H4 (cell line): ENCODE measurements at places on chromosomes 5 and 9.

GRCh38 chr5:56110646-56111403 lies 116.1 kb upstream of the IL6ST start:
- DNase-seq, result no peak

DNA sequence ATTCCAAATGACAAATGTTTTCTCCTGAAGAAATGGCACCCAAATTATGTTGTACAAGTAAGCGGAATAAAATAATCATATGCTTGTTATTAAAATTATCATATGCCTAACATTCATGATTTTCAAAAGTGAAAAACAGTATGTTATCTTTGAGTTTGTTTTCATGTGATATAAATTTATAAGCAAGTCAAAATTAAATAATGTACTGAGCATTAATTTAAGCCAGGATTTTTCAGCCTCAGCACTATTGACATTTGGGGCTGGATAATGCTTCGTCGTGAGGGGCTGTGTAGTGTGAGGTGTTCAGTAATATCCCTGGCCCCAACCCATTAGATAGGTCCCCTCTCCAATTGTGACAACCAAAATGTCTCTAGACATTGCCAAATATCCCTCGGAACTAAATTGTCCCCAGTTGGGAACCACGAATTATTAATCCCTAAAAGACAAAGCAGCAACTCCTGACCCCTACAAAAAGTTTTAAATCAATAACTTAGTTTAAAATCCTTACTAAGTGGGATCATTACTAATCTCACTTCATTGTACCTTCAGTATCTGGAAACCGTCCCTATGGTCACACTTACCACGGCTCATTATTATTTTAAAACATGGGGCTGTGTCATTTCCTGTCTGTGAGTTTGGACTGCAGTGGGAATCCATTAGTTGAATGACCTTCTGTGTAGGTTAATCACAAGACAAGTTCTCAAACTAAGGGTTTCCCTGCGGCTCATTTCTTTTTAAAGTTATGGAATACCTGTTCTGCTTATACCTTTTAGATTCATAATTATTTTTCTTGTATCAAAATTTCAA lies 1.3 kb upstream of the NNT start:
- peak; percentile 52 for DNase-seq

- DNase-seq, result no peak
Measured at GRCh38 chr5:69148981-69149675, 17.8 kb upstream of the CCNB1 start.

- DNase-seq, result no peak
Measured at GRCh38 chr5:1409381-1410110, 35.7 kb downstream of the SLC6A3 start.

- no peak for DNase-seq
Measured at GRCh38 chr5:135051399-135051798, 17.4 kb upstream of the PITX1 start.

DNA sequence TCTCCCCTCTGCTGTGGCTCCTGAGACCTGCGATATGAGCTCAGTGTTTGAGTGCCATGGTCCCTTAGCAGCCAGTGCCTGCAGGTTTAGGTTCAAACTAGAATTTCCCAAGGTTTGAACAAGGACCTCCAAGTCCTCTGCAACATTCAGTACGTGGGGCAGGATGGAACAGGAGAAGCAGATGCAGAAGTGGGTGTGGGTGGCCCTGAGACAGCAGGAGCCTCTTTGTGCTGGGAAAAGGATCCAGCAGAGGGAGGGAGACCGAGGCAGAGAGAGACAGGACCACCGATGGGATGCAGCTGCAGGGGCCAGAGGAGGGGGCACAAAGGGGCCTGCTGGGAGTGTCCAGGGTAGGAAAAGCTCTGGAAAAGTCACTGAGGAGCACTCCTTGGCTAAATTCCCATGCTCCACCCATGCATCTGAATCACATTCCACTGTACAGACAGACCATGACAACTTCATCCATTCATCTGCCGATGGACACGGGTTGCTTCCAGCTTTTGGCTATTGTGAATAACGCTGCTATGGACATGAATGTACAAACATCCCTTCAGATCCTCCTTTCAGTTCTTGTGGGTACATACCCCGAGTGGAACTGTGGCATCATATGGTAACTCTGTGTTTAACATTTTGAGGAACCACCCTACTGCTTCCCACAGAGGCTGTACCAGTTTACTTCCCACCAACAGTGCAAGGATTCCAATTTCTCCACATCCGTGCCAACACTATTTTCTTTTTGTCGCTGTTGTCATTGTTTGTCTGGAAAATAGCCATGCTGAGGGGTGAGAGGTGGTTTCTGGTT lies 26.7 kb upstream of the SUSD3 start:
- no peak for DNase-seq

GRCh38 chr9:90808398-90808797 lies 6.8 kb downstream of the SYK start:
- DNase-seq, result no peak

GRCh38 chr9:107949061-107949460 lies 459.5 kb upstream of the KLF4 start:
- DNase-seq, result no peak

DNA sequence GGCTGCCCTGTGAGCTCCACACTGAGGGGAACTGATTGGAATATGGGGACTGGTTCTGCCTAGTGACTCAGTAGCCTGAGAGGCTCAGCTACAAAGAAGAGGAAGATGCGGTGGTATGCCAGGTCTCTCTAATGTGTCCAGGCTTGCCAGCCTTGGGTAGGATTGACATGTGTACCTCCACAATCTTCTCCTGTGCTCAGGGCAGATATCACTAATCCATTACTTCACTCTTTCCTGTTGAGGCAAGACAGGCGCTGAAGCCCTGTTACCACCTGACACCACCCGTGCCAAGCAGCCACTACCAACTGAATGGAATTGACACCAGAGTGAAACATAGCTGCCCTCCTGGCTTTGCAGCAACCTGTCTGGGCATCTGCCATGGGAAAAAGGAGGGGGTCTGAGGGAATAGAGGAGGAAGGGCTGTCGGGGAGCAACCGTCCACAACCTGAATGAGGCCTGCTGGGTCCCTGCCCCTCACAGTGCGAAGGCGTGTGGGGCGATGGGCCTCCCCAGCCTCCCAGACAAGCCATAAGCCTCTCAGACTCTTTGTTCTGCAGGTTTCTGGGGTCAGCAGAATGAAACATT lies 114.7 kb upstream of the CXCL14 start:
- no peak for DNase-seq

DNA sequence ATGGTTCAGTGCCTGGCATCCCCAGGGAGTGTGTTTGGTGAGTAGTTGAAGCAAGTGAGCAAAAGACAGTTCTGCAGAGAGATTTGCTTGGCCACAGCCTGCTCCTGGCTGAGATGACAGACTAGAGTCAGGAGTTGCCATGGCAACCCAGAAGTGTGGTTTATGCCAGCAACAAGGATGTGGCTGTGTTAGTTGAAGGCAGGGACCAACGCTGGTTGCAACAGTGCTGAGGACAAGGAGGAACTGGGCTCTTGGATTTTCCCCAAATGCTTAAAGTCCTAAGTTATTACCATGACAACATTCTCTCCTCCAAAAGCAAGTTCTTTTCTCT lies 2.7 kb downstream of the NXNL2 start:
- DNase-seq, result peak; percentile 85

GRCh38 chr9:15837079-15837679 lies 284.3 kb downstream of the CCDC171 start:
- DNase-seq, result peak; percentile 52

DNA sequence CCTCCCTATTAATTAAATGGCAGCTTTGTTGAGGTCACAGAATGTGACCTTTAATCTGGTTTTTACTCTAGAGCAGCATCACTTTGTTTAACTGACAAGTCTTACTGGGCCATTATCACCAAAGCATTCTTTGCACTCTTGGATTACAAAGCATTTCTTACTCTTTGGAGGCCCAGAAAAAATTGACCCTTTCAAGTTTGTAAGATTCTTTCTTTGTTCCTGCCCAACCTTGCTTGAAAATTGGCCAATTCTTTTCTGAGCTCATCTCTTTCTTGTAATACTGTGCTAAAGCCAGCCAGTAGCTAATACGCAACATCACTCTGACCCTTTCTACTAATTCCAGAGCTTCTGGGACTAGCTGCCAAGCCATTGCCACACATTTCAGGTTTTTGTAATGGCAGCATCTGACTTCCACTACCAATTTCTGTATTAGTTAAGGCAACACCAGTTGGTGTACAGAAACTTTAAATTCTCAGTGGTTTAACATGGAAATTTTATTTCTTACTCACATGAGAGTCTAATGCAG lies 131.6 kb downstream of the PRDM6 start:
- DNase-seq, result no peak

DNA sequence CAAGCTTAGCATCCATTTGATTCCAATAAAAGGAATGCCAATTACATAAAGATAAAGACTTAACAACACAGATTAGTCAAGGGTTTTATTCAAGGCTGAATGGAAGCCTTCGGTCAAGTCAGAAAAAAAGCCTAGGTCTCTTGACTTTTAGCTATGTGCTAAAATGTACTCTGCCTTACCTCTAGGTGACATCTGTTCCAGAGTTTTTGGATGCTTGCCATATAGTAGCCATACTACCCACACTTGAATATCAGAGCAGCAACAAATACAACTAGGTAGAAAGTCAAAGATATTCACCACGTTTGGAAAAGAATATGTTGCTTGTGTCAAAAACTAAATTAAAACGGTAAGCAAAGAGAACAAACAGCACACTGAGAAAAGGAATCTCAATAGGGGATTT lies 484.7 kb downstream of the ELAVL2 start:
- peak; percentile 4 for DNase-seq

DNA sequence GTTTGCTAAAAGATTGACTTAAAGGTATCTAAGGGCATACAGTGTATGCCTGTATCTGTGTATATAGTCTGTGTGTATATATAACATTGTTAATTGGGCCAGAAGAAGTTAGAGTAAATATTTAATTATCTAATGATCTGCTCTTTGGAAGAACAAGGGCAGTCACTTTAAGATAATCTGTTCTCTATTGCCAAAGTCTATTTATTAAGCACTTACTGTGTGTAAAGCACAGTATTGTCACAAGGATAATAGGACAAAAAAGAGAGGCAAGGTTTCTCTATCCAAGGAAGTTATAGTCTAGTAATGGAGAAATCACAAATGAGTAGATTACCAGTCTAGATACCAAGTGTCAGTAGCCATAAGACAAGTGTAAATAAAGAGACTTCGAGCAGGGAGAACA lies 51.5 kb downstream of the SV2C start:
- DNase-seq, result no peak

DNA sequence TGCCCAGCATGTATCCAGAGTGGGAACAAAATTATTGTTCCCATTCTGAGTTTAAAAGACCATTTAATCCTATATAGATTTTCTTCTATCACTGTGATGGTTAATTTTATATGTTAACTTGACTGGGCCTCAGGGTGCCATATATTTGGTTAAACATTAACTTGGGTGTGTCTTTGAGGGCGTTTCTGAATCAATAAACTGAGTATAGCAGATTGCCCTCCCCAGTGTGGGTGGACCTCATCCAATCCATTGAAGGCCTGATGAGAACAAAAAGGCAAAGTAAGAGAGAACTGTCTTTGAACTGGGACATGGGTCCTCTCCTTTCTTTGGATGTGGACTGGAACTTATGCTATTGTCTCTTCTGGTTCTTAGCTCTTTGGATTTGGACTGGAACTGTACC lies 17.3 kb downstream of the RIOK2 start:
- DNase-seq, result no peak

- DNase-seq, result no peak
Measured at GRCh38 chr9:6628704-6629103, 16.8 kb downstream of the GLDC start.

DNA sequence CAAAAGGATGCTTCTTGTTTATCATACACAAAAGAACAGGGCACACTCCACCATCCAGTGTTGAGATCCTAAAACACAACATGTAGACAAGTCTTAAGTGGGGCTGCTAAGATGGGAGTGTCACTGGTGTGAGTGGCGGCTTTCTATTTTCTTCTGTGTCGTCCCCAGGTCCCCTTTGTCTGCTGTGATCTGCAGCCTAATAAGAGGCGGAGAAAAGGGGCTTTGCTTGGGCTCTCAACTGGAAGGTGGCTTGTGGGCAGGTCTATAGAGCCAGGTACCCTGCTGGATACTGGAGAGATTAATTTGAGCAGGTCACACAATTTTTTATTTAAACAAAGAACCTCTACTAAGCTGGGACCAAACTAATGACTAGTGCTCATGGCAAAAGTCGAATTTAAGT lies 126.1 kb upstream of the SAP30L start:
- no peak for DNase-seq

- no peak for DNase-seq
Measured at GRCh38 chr5:36442352-36442751, 140.7 kb upstream of the RANBP3L start.

GRCh38 chr5:54296386-54296785 lies 14.0 kb downstream of the ARL15 start:
- DNase-seq, result no peak

DNA sequence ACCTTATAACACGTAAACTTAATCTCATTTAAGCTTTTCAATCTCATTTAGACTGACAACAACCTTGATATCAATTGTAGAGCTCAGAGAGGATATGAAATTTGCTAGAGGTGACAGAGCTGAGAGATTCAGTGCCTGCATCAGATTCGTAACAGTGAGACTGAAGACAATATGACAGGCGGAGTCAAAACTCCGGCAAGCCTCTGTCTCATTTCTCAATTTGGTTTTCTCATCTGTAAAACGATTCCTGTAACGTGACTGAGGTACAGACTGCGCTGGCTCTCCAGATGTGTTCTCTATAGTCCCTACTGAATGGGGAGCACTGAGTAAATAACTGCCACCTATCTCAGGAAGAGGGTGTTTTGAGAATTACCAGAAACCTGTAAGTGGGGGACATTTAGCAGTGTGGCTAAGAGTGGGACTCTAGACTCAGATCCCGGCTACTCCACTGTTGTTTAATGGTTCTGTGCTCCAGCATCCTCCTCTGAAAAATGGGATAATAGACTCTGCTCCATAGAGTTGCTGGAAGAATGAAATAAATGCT lies 3.0 kb upstream of the MCIDAS start:
- DNase-seq, result no peak

- DNase-seq, result no peak
Measured at GRCh38 chr9:138022121-138022741, 144.6 kb downstream of the CACNA1B start.

- no peak for DNase-seq
Measured at GRCh38 chr5:123104607-123105006, 15.6 kb downstream of the PRDM6 start.

DNA sequence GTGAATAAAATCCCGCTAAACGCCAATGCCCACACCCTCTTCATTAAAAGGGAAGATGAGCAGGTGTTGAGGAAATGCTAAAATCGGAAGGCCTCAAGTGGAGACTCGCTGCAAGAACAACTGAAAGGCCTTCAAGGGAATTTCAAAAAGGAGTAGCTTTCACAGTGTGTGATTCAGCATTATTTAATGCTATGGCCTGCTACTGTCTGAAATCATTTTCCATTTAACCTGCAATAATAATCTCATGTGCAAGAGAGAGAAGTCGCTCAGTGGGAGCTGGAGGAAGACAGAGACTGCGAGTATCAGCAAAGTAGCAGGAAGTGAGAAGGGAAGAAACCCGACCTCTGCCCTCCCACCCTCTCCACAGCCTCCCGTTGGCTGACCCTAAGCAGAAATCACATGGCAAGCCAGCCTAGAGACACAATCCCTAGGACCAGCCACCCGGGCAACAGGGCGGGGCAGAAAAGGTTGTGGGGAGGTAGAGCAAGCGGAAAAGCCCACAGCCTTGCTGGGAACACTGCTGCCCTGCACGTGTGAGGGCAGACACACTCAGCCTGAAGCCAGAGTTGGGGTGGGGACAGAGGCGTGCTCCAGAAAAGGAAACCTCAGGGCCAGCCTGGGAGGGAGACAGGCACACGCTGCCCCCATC lies 39.9 kb upstream of the CTSL start:
- no peak for DNase-seq

- DNase-seq, result peak; percentile 84
Measured at GRCh38 chr5:134506054-134507039, 19.1 kb upstream of the JADE2 start.

GRCh38 chr5:115160975-115161475 lies 8.7 kb downstream of the TRIM36 start:
- DNase-seq, result no peak
